Muscle of arm (tissue), 14 donors: ENCODE measurements at places on chromosomes 1 and 21. TPM values are rescaled to one million over a fixed set of nuclear protein-coding genes. Genes with fewer than 3 reads are reported as not detected.
A peak's percentile ranks its signal among the peaks of the same experiment; 100 is the strongest.

DNA sequence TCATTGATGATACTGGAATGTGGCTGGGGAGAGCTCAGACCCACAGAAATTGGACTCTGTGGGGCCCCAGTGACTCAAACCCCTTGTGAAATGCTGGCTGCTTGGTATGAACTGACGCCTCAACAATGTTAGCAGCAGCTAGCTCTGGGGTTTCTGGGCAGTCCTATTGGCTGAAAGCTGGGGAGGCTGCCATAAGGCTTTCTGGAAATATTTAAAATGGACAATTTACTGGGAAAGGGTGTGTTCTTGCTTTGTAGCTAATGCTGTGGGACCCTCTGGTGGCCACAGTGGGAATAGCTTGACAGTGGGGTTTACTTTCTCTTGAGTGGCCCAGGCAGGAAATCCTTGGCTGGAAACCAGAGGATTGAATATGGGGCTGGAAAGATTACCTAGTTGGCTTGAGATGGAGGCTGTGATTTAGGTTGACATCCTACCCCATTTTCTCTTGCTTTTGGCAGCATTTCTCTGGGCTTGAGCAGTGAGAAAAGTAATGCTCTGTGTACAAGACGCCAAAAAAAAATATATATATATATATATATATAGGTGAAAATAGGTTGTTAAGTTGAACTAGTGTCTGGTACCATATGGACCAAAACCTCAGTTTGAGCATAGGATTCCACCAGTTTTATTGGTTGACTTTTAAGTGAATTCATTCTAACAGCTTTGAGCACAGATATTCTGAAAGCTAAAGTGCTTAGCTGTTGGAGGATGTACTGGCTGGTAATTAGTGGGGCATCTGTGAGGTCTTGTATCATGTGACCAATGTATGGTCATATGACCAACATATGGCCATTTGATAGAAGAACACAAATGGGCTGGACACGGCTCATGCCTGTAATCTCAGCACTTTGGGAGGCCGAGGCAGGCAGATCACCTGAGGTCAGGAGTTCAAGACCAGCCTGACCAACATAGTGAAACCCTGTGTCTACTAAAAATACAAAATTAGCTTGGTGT is 8.2 kb upstream of the S100A10 start:
- peak; percentile 89 for DNase-seq

GRCh38 chr1:46131712-46132528 is 509 bp downstream of the PIK3R3 start:
- DNase-seq, result peak; percentile 41

DNA sequence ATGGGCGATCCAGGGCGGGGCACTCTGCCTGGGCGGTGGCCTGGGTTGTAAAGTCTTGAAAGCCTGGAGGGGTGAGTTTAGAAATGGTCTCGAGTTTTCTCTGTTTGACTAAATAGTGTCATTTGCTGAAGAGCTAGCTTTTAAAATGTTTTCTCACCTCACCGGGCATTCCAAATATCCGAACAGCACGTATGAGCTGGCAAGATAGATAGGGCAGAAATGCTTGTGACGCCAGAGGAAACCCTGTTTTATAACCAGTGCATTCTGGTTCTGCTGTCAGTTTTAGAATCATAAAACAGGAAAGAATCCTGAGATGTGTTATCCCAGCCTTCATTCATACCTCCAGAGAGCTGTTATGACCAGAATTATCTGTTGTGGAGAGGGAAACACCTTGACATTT is 725 bp downstream of the RTCA start:
- DNase-seq, result peak; percentile 7

GRCh38 chr1:106038260-106038659 is 1018.2 kb upstream of the PRMT6 start:
- DNase-seq, result no peak

GRCh38 chr1:18058206-18058921 is 49.2 kb upstream of the IGSF21 start:
- DNase-seq, result no peak

DNA sequence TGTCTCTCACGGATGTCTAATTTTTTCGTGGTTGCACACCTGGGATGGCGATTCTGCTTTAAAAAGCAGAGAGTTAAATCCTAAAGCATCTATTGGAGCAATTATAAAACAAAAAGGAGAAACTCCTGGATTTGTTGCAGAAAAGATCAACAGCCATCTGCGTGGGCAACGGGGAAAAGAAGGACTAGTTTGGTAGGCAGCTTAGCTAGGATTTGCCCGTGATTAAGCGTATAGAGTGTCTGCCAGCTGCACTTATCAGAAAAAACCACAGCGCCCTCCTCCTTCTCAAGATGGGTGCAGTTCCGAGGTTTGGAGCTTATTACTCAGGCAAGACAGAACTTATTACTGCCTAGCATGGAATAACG is 526 bp upstream of the SLC25A24 start:
- DNase-seq, result no peak

DNA sequence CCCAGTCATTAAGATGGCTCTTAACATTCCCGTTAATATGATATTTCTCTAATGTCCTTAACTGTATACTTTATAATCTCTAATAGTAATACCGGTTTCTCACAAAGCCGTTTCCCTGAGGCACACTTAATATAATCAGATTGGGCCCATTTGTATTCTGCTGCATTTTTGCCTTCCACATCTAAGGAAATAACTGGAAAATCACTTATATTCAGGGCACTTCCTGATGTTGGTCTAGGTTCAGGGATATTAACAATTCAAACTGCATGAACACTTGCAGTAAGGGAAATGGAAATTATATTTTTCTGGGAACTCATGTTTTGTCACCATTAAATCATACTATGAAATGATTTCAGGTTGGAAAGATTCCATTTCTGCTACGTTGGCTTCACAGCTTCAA is 119.8 kb downstream of the TPR start:
- DNase-seq, result no peak

DNA sequence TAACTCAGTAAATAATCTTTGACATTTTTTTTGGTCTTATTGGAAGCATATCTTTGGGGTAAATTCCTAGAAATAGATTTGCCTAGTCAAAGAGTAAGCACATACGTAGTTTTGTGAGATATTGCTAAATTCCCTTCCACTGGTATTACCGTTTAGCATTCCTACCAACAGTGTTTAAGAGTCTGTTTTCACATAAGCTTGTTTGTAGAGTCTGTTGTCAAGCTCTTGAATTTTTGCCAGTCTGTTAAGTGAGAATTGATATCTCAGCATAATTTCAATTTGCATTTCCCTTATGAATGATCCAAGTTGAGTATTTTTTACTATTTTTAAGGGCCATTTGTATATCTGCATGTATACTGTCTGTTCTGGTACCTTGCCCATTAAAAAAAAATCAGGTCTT is 37.0 kb upstream of the MPC2 start:
- no peak for DNase-seq

- no peak for DNase-seq
These were observed 36.4 kb upstream of the ETS2 start for GRCh38 chr21:38769191-38769780.

DNA sequence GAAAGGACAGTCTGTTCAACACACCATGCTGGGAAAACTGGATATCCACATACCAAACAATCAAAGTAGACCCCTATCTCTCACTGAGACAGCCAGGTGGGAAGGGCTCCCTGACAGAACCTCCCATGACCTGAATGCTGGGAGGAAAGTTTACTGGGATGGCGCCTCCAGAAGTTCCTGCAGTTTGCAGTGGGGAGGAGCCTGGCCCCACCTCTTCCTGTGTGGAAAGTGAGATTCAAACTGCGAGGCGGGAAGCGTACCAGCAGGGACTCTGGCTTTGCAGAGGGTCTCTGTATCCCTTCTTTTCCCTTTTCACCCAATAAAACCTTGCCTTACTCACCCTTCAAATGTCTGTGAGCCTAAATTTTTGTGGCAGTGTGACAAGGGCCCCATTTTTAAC is 190.7 kb downstream of the HHIPL2 start:
- DNase-seq, result no peak

DNA sequence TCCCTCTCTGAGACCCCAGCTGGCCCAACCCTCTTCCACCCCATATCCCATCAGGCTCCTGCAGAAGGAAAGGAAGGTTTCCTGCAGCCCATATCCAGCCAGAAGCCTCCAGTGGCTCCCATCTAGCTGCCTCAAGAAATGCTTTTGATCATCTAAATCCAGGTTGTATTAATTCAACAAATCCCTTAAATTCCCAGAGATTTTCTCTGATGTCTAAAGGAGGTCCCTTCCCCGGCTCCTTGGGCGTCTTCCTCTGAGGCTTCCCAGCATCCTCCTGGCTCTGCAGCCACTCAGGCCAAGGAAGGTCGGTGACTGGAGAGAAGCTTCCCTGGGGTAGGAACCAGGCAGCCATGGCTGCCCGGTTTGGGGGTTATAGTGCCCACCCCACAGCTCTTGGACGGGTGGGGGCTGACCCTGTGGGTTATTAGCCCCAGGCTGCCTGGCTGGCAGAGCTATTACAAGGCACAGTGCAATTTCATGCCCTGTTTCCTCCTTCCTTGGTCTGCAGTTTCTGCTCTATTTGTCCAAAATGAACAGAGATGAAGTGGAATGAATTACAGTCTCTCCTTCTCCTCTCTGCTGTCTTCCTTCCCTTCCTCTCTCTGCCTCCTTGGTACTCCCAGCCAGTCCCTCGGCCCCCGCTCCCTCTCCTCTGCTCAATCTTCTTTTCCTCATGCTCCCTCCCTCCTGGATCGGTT is 34.8 kb upstream of the DISP3 start:
- DNase-seq, result no peak

DNA sequence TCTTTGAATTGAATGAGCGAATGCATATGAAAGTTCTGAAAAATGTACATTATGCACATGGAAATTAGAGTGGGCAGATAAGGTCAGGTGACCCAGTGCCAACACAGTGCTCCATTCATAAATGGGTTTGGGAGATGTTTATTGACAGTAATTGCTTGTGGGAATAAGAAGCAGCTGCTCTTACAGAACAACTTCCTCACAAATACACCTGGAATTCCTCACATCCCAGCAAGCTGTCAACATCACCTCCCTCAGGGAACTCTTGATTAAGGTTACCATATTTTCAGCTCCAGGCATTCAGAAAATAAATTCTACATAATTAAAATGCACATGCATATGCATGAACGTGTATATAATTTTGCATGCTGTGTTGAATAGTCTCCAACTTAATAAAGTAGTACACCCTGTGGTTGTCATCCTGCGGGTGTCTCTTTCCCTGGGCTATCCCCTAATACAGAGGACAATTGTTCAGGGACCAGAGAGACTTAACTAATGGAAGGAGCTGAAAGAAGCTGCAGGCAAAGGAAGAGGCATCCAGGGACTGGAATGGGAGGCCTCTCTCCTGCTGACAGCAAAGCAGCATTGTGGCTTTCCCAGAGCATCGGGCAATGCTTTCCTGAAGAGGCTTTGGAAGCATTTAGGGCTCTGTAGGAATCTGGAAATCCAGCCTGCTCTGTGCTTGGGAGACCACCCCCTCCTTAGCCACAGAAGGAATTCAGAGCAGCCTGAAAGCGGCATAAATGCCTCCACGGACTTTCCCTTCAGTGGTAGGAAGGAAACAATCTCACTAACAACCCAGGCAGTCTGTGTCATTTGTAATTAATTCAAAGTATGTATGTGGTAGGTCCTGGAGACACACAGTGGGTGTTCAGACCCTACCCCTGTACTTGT is 55.2 kb upstream of the GNG12 start:
- DNase-seq, result no peak

- DNase-seq, result no peak
These were observed 61.6 kb downstream of the SLX9 start for GRCh38 chr21:45001134-45002095.

DNA sequence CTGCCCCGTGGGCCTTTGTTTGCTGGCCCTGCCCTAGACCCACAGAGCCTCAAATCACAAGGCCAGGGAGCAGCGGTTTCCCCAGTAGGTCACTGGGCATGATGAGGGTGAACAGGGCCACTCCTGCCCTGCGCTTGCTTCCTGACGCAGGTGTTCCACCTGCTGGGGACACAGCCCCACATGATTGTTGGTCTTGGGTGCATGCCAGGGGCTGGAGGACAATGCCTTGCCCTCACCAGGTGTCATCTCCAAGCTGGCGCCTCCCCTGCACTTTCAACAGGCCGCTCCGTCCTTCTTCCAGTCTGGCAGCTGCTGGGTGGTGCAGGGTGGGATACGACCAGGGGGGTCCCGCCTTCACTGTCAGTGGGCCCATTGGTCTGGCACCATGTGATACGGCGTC is 24.3 kb downstream of the IL10RB start:
- no peak for DNase-seq

GRCh38 chr1:211305044-211305443 is 21.6 kb upstream of the TRAF5 start:
- DNase-seq, result no peak

GRCh38 chr1:188402986-188403385 is 1574.2 kb downstream of the PLA2G4A start:
- no peak for DNase-seq

DNA sequence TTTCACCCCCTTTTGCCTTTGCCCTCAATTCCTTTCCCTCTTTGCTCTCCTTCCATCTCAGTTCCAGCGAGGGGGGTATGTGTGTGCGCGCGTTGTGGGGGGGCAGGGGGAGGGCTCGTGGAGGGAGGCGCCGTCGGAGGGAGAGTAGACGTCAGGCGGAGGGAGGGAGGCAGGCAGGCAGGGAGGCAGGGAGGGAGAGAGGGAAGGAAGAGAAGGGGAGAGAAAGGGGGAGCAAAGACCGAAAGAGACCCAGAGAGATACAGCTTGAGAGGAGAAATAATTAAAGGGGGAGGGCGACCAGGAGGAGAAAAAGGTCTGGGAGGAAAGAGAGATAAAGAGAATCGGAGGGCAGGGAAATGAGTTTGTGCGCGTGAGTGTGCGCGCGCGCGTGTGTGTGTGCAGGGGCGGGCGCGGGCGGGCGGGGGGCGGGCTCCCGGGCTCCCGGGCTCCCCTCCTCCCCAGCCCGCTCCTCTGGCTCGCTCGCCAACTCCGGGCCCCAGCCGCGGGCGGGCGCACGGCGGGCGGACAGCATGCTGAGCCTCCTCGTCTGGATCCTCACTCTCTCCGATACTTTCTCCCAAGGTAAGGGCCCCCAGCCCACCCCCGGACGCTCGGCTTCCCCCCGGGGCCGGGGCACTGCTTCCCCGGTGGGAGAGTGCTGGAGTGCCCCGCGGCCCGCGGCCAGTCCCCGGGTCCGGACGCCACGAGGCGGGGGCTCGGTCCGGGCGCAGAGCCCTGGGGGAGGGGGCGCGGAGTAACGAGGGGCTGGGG is at the start of gene KIRREL1:
TSS of gene KIRREL1 (plus strand) at position 499 of the 771 bp plus-strand sequence. CDS start at position 531, 32 bp downstream.
- DNase-seq, result peak; percentile 85

GRCh38 chr1:222552882-222553281 is 5.0 kb upstream of the HHIPL2 start:
- no peak for DNase-seq

DNA sequence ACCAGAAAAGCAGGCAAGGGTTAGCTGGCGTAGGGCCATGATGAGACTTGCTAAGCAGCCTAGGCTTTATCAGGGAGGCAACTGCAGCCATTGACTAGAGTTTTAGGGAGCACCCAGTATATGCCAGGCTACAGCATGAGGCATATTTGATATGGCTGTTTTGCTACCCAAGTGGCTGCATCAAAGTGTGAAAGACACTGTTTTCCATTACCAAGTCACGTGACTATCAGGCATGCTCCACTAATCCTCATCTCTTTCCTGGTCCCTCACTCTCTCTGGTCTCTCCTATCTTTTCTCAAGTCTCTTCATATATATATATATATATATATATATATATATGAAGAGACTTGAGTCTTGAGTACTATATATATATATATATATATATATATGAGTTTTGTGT is 206.7 kb upstream of the POU3F1 start:
- DNase-seq, result no peak

GRCh38 chr1:220113136-220113695 is 19.3 kb downstream of the IARS2 start:
- no peak for DNase-seq

The DEPDC1 gene
- polyA plus RNA-seq, result 9.0 TPM

The NTMT2 gene
- polyA plus RNA-seq, result 0.40 TPM

The LORICRIN gene
- not detected for polyA plus RNA-seq

The AIRE gene
- 0.08 TPM for polyA plus RNA-seq

The CELSR2 gene
- 14.4 TPM for polyA plus RNA-seq

The ADORA3 gene
- 0.61 TPM for polyA plus RNA-seq

The AVPR1B gene
- polyA plus RNA-seq, result 0.59 TPM

The FHAD1 gene
- polyA plus RNA-seq, result 2.2 TPM
